SW 1271 (cell line): ENCODE measurements at places on chromosomes 4 and X.

DNA sequence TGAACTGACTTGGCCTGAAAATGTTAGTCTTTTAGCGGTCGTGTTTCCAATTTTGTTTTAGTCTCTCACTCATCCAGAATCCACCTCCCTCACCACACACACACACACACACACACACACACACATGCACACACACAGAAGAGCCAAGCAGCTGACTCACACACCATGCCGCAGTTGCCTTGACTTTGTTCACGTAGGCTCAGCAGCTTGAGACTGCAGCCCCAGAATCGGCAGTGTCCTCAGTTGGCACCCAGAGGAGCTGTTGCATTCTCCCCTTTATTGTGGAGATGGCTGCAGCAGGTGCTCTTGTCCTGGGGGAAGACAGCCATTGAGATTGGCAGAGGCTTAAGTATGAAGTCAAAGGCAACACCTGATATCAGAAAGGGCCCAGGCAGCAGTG is 20.9 kb upstream of the XPNPEP2 start:
- DNase-seq = no peak

DNA sequence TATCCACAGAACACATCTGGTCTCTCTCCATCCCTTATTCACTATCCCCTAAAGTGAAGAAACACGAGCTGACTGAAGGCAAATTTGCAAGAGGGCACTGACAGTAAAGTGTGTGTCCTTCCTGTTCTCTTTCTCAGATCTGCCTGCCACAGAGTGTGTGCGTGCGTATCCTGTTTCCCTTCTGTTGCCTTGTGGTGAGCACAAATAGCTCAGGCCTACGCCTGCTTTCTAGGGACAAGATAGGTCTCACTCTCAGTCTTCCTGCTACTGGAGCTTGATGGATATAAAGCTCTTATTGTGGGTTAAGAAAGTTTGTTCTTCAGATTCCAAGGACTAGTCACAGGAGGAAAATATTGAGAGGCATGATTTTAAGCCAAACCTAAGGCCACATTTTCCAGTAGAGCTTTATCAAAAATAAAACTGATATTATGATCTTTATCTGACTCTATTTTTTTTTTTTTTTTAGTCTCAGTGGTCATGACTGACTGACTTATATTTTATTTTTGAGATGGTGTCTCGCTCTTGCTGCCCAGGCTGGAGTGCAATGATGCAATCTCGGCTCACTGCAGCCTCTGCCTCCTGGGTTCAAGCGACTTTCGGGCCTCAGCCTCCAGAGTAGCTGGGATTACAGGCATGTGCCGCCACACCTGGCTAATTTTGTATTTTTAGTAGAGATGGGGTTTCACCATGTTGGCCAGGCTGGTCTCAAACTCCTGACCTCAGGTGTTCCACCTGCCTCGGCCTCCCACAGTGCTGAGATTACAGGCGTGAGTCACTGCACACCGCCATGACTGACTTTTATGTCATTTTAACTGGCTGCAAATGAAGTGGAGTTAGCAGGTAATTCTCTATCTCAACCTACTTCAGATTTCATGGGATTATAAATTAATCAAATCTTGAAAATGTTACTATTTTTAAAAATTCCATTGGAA is 140.3 kb upstream of the SH3RF1 start:
- DNase-seq = no peak

GRCh38 chr4:1356181-1356998 is 9.4 kb downstream of the UVSSA start:
- DNase-seq = no peak

GRCh38 chr4:86019906-86020305 is 339.9 kb downstream of the MAPK10 start:
- no peak for DNase-seq

GRCh38 chr4:7254736-7255487 is 62.6 kb downstream of the SORCS2 start:
- DNase-seq = no peak

- no peak for DNase-seq
Measured at GRCh38 chrX:78024349-78025059, 55.1 kb upstream of the PGAM4 start.

- no peak for DNase-seq
Measured at GRCh38 chr4:138927072-138927471, 88.5 kb upstream of the NOCT start.

DNA sequence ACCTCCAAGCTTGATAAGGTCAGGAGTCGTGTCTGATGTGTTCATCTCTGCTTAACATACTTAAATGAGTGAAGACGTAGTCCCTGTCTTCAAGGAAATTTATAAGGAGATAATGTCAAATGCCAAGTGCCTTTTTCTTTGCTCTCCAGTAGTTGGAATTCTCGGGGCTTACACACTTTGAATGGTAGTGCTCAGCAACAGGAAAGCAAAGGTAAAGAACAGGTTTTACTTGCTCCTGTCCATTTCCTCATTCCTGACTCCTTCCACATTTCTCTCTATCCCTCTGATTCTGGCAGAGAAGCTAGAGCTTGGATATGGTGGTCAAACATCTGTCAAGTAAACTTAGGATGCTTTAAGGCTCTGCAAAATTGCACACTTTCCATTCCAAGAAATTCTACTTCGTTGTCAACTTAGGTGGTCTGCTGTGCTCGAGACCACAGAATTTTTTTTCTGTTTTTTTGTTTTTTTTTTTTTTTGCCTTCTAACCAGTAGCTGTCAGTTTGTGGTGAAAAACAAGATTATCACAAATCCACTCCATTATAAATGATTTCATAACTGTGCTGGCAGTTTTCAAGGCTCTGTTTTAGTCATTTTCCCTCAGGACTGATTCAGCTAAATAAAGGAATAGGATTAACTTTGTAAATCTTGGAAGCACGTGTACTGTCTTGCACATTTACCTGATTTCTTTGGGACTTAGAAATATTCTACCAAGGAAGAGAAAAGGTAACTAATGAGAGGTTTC is 180.8 kb upstream of the ANXA3 start:
- no peak for DNase-seq

GRCh38 chr4:173014113-173014558 is 154.5 kb upstream of the GALNT7 start:
- DNase-seq = no peak

DNA sequence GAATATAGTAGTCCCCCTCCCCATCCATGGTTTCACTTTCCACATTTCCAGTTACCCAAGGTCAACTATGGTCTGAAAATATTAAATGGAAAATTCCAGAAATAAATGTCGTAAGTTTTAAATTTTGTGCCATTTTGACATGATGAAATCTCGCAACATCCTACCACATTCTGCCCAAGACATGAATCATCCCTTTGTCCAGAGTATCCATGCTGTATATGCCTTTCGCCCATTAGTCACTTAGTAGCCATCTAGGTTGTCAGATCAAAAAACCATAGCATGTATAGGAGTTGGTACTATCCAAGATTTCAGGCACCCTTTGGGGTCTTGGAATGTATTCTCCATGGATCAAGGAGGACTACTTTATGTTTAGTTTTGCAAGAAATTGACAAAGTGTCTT is 8.3 kb downstream of the PRRG1 start:
- DNase-seq = no peak

DNA sequence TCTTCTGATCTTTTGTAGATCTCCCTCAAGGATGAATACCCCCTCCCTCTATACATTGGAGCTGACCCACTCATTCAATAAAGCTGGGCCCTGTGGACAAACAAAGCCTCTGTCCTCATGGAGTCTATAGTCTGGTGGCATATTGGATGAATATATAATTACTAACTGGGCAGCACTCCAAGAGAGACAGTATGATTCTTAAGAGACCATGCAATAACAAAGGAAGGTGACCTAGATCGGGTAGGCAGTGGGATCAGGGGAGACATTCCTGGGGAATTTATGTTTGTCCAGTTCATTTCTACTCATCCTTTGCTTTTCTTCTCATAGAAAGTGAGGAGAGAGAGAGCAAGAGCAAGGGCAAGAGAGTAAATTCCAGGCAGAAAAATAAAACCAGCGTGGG is 23.5 kb upstream of the CXCL13 start:
- DNase-seq = no peak

DNA sequence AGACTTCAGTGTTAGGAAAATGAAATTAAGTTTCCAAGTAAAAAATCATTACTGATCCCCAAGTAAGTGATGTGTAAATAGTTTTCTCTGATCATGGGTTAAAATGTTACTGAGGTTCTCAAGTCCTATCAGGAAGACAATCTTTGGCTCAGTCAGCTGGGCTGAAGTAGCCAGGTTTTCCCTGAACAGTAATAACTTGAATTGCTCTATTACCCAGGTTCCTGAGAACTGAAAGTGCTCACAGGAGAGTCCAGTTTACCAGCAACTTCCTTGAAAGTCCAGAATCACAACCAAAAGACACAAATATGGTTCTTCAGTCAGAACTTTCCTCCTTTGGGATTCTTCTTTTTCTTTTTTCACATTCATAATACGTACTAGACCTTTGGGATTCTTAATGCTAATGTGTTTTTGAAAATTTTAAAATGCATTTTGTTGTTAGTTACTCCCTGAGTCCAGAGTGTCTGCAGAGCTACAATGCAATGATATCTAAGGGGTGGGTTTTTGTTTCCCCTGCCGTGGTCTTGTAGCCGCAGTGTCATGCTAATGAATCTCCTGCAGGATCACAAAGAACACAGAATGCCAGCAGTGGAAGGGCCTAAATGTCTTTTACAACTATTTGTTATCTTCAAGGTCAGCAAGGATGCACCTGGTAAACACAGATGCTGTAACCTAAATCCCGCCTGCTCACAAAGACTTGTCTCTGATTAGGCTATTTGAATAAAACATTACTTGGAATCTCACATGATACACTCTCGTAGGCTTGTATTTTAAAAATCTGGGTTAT is 439.8 kb upstream of the NR3C2 start:
- DNase-seq = no peak

DNA sequence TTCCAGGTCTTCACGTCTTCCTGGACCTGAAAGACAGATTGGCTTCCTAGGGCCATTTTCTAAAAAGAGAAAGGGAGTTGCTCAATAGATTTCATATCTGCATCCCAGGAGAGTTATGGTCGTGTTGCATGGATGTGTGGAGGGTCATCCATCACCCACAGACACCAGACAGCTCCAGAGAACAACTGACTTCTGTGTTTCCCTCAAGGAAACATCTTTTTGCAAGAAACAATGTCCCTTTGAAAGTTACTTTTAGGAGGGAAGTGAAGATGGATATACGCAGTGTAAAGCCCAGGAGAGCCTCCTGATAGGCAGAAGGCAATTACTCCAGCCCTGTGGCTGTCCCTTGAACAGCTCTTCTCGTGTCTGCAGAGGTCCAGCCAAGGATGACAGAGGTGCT is 108.3 kb downstream of the CLNK start:
- DNase-seq = no peak

DNA sequence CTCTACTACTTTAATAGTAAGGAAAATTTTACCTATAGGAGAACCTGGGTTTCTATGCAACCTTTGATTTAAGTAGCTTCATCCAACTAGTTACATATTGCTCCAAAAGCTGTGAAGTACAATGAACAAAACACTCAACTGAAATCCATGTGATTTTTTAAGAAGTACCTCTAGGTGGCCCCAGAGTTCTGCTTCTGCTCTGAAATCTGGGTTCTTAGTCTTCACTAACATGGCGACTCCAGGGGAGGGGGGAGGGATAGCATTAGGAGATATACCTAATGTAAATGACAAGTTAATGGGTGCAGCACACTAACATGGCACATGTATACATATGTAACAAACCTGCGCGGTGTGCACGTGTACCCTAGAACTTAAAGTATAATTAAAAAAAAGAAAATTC is 73.4 kb upstream of the MAGEB2 start:
- DNase-seq = peak; percentile 3

- DNase-seq = no peak
Measured at GRCh38 chr4:42750091-42750490, 93.2 kb upstream of the ATP8A1 start.

- DNase-seq = no peak
Measured at GRCh38 chrX:118493653-118494297, 1.8 kb upstream of the DOCK11 start.

GRCh38 chr4:8072235-8072968 is 86.2 kb downstream of the ABLIM2 start:
- DNase-seq = no peak

GRCh38 chr4:147840838-147841738 is 109.2 kb downstream of the ARHGAP10 start:
- DNase-seq = no peak

- no peak for DNase-seq
Measured at GRCh38 chr4:169189372-169189771, 81.4 kb downstream of the SH3RF1 start.

- no peak for DNase-seq
Measured at GRCh38 chr4:47486231-47486673, 1.2 kb downstream of the ATP10D start.

DNA sequence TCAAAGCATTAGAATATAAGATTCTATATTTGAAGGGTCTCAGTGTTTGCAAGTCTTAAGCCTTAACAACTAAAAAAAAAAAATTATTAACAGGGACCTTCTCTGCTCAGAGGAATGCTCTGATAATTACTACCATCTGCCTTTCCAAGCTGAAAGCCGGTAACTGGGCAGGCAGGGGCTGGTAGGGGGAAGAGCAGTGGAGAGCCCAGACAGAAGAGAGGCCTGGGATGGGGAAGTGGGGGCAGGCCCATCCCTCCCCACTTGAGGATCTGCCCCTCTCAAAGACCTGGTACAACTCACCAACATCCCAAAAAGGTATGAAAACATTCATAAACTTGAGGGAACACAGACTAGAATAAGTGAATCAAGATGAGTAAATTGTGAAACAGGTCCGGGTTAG is 113.9 kb downstream of the QDPR start:
- DNase-seq = no peak

DNA sequence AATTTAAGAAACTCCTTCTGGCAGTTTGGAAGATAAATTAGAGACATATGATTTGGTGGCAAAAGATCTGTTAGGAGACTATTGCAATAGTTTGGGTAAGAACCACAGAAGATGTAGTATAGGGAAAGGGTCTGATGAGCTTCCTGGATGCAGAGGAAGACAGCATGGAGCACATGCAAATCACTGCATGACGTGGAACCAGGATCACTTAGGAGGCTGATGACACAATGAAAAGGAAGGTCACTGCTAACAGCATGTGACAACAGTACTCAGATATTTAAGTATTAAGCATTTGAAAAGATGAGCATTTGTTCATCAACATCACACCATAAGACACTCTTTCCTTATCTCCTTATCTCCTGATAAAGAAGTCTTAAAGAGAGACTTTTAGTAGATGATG is 167.8 kb upstream of the LDB2 start:
- no peak for DNase-seq

- DNase-seq = no peak
Measured at GRCh38 chr4:154616731-154617130, 4.3 kb upstream of the FGG start.

DNA sequence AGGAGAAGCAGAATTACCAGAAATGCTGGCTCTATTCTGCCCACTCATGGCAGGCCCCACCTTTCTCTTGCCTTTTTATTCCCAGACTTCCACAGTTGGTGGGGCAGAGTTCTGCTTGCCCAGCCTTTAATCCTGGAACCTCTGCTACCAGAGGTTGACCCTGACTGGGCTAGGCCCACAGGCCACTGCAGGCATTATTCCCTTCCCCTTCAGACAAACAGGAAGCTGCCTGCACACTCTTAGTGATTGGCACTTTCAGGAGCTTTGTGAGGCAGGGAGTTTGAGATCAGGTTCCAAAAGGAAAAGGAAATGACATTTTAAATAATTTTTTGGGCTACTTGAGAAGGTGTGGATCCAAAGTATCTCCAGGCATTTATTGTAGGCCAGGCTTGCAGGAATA is 18.8 kb downstream of the MSN start:
- DNase-seq = no peak
